Calu3 (cell line): ENCODE measurements at places on chromosomes 11 and 22.

- no peak for DNase-seq
These were observed 141.7 kb upstream of the GRIA4 start for GRCh38 chr11:105468154-105468553.

GRCh38 chr11:113504586-113504985 lies 29.4 kb upstream of the DRD2 start:
- no peak for DNase-seq

GRCh38 chr11:299951-300735 lies 817 bp upstream of the IFITM5 start:
- no peak for DNase-seq

GRCh38 chr11:123654566-123655081 lies at the start of gene SCN3B:
SCN3B (minus strand) TSS chr11:123654624; CDS start chr11:123653801, 823 bp downstream.
- peak; percentile 74 for DNase-seq
